Activated CD4-positive, alpha-beta T cell treated with anti-CD3 and anti-CD28 coated beads, Interleukin-2, amount 10 ng/mL, durations not matched to agents 7 days and 5 days (primary cell): ENCODE measurements at places on chromosomes 2 and 18.

GRCh38 chr2:121803503-121803902 is 48.1 kb downstream of the TSN start:
- no peak for DNase-seq

- no peak for DNase-seq
Observed at GRCh38 chr2:116224610-116225009, 1589.9 kb upstream of the DDX18 start.

- DNase-seq = peak; percentile 7
Observed at GRCh38 chr18:79521416-79522205, 125.9 kb downstream of the NFATC1 start.

GRCh38 chr2:103873716-103874351 is 980.1 kb upstream of the POU3F3 start:
- no peak for DNase-seq

DNA sequence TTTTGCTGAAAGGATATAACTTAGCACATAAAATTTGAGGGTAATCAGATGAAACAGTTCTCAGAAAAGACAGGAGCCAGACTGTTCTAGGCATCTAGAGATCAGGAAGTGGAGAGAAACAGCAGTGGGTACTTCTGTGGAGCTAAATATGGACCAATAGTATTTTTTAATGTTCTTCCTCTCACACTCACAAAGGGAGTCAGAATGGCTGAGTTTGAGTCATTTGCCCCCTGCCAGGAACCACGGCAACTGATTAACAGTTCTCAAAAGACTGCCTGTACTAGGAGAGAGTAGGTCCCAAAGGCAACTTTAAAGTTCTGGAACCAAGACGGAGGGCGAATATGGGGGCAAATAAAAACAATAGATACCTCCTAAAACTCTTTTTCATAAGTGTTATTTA is 107.5 kb downstream of the GULP1 start:
- no peak for DNase-seq

DNA sequence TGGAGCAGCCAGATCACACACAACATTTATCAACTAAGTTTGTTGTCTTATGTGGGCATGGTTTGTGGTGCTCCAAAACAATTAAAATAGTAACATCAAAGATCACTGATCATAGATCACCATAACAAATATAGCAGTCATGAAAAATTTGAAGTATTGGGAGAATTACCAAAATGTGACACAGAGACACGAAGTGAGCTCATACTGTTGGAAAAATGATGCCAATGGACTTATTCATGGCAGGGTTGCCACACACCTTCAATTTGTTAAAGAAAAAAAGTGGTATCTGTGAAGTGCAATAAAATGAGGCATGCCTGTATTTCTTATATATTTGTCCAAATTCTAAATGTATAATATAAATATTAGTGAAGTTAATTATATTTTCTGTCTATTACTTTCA is 42.9 kb upstream of the CABYR start:
- DNase-seq = no peak

GRCh38 chr2:241636182-241637017 is 558 bp downstream of the THAP4 start:
- DNase-seq = peak; percentile 27

- peak; percentile 26 for DNase-seq
Observed at GRCh38 chr18:79950515-79951341, 725 bp downstream of the SLC66A2 start.

DNA sequence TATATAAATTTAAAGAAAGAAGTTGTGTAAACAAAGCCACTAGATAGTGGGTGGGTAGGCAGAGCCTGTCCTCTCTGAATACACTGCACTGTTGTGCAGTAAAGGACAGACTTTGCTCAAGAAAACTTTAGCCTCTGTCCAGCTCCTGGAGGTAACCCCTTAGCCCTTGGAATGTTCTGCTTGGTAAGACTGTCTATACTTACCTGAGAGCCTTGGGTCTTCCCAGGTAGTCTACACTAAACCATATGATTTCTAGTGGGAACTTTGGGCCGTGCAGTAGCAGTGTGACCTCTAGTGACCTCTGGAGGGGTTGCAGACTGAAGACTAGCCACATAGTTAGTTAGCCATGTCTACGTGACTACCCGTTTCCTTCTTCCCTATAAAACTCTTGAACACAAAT is 678.3 kb upstream of the NRXN1 start:
- DNase-seq = no peak

- peak; percentile 14 for DNase-seq
Observed at GRCh38 chr2:69755862-69756467, 14.0 kb downstream of the ANXA4 start.

DNA sequence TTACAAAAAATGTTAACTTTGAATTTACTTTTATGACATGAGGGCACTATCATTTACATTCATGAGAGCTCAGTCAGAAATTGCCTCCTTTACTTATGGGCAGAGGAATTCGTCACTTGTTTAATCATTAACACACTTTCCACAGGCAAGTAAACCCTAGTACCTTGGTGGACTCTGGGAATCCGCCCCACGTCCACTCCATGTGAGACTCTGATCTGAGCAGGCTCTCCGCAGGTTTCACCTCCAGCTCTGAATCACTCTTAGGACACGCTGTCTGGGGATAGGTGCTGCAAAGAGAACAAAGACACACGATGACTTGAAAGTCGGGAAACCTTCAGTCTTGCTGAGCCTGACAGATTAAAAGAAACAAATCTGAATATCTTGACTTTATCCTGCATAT is 73.6 kb downstream of the LPIN2 start:
- DNase-seq = no peak

- DNase-seq = peak; percentile 63
Observed at GRCh38 chr2:106269591-106270291, 75.6 kb upstream of the UXS1 start.
